NCI-H2171 (cell line): ENCODE measurements at places on chromosomes 1 and 21.
A peak's percentile ranks its signal among the peaks of the same experiment; 100 is the strongest.

GRCh38 chr21:33230545-33231324 is 997 bp downstream of the IFNAR2 start:
- peak; percentile 45 for DNase-seq

DNA sequence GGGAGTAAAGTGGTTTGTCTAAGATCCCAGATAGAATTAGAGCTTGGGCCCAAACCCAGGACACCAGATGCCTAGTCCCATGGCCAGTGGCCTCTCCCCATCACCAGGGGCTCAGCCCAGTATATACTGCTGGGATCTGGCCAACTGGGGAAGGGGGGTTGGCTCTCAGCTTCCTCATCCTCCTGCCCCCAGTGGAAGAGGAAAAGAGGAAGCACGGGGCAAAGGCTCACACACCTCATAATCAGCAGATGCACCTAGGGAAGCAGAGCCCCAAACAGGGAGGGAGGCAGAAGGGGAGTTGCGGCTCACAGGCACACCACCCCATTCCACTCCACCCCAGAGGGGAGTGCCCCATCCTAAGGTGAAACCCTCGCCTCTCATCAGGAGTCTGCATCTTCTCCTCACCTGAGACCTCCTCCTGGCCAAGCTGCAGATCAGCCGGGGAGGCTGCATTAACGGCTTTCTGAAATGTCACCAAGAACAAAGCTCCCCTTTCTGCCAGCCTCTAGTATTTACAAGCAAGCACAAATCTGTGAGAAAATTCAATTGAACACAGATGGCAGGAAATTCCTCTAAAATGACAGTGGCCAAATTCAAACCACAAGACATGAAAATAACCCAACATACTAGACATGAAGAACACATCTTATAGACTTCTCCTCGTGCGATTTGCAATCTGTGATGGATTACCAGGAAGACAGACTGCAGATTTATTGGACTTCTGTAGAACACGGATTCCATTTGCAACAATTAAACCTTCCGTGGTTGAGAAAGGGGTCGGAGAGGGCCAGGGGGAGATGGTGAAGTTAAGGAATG is 82.8 kb downstream of the GLIS1 start:
- no peak for DNase-seq

GRCh38 chr1:109498161-109498801 is 4.4 kb downstream of the CYB561D1 start:
- peak; percentile 88 for DNase-seq

DNA sequence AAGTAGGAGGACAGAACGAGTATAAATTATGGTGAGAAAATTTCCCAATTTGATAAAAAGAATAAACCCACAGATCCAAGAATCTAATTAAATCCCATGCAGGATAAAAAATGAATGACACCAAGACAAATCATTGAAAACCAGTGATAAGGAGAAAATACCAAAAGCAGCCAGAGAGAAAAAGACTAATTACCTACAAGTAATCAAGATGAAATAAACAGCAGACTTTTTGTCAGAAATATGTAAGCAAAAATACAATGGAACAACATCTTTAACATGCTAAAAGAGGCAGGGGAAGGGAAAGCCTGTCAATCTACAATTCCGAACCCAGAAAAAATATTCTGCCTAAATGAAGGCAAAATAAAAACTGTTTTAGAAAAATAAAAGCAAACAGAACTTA is 20.7 kb upstream of the CCN1 start:
- no peak for DNase-seq

GRCh38 chr21:44700101-44701022 is 3.4 kb downstream of the KRTAP10-12 start:
- no peak for DNase-seq

DNA sequence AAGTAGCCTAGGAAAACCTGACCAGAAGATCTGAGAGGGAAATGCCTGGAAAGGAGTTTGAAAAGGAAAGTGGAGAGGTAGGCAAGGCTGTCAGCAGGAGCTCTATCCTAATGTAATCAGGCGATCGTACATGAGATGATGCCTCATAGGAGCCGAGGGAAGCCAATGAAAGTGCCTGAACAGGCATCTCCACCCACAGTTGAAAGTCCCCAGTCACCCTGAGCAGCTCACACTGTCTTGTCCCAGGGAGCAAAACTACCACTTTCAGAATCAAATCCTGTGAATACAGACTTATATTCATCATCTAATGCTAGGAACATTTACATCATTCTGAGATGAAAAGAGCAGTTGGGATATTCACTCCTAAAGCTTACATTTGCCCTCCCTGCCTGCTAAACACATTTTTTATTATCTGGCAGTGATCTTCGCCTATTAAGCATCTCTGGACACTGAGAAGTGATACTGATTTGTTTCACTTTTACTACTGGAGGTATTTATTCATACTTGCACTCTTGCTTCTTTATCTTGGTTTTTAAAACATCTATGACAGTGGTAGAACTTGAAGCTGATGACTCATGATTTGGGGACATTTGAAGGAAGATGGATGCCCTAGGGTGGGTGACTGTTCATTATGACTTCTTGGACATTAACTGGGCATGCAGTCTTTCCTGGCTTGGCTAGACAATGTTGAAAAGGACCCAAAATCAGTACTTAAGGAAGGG is 221.6 kb downstream of the SEC16B start:
- DNase-seq, result no peak

DNA sequence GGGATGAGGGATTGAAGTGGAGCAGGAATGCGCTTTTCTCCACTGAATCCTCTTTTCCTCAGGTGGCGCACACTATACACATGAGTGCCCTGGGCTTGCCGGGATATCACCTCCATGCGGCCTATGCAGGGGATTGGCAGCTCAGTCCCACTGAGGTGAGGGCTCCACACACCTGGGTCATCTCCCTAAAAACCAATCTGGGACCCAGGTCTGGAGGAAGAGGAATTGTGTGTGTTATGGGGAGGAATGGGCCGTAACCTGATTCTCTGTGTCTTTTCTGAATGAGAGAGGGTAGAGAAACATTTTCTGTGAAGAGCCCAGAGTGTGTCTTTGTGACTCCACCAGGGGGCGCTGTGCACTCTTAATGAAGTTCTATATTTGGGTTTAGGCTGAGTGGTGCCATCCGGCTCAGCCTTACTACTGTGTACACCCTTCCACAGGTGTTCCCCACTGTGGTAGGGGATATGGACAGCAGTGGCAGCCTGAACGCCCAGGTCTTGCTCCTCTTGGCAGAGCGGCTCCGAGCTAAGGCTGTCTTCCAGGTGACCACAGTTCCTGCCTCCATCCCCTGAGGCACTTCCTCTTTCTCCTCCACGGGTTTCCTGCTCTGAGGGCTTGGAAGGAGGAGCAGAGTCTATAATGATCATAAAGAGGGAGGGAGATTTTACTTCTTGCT is 1.5 kb downstream of the TOMM40L start:
- DNase-seq, result peak; percentile 55

GRCh38 chr1:201933840-201934430 is 12.4 kb downstream of the LMOD1 start:
- no peak for DNase-seq

DNA sequence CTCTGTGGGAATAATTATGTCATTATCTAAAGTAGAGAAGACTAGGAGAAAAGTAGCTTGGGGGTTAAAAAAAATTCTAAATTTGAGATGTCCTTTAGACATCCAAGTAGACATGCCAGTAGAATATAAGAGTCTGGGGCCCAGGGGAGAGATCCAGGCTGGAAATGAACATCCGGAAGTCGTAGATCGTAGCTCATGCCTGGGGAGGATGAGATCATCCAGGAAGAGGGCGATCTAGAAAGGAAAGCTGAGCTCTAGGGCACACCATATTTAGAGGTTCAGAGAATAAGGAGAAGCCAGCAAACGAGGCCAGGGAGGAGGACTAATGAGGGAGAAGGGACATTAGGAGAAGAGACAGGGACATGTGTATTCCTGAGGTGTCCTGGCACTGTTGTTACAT is 12.2 kb downstream of the NGF start:
- no peak for DNase-seq

DNA sequence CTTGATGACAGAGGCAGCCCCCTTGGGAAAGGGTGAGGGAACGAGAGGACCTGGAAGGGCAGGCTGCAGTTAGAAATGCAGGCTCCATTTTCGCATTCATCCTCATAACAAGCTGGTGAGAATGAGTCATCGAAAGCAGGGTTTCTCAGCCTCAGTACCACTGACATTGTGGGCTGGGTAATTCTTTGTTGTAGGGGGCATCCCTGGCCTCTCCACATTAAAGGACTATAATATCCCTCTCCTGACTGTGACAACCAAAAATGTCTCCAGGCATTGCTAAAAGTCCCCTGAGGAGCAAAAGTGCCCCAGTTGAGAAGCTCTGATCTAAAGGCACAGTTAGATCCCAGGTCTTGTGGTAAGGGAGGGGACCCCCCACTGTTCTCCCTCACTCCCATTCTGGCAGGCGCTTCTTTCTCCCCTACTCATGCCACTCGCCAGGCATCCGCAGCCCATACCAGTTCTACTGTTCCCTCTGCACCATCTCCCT is 20.4 kb downstream of the KCNN3 start:
- DNase-seq, result no peak

DNA sequence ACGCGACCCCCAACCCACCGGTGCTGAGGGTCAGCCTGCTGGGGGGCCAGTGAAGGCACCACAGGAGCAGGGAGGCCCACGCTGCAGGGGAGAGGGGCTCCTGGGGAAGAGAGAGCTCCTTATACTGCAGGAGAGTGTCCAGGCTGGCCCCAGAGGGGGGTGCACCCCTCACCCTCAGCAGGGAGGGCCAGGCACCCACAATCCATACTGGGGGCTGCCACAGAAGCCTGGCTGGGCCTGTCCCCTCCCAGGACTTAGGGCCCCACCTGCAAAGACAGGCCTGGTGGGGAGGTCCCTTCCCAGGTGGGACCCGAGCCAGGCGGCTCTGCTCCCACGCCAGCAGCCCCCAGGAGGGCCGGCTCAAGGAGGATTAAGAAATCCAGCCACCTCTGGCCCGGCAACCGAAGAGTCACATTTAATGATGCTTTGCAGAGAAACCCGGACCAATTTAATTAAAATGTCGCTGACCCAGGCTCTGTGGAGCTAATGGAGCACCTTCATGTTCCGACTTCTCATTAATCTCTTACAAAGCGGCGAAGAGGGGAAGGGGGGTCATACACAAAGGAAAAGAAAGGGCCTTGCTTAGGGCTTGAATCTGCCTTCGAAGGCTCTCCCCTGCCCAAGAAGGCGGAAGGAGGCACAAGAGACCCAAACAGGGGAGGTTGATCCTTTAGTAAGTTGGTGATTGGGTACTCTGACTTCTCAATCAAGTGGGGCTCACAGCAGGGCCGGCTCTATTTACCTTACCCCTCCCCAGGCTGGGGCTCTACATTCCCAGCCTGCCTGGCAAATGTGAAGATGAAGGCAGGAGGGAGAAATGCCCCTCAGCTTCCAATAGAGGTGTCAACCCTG is 25.0 kb downstream of the WNT9A start:
- DNase-seq, result no peak

- DNase-seq, result no peak
These were observed 126.2 kb downstream of the LACTBL1 start for GRCh38 chr1:22846458-22846857.

GRCh38 chr1:54352755-54353154 is 53.4 kb downstream of the SSBP3 start:
- no peak for DNase-seq

DNA sequence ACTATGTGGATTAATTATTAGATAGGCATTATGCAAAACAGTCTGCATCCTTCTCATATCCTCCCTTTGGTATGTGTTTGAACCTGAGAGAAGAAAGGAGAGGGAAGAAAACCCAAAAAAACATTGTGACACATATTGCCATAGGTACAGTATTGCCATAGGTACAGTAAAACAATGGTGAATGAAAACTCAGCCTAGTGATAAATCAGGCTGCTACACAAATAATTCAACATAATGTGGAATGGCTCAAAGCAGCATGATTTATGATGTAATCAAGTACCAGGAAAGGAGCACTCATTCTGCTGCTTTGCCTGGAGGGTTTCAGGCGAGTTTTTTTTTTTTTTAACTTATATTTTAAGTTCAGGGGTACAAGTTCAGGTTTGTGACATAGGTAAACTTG is 213.9 kb upstream of the LYPLAL1 start:
- DNase-seq, result no peak

GRCh38 chr1:225565847-225566246 is 87.1 kb downstream of the ENAH start:
- DNase-seq, result no peak

DNA sequence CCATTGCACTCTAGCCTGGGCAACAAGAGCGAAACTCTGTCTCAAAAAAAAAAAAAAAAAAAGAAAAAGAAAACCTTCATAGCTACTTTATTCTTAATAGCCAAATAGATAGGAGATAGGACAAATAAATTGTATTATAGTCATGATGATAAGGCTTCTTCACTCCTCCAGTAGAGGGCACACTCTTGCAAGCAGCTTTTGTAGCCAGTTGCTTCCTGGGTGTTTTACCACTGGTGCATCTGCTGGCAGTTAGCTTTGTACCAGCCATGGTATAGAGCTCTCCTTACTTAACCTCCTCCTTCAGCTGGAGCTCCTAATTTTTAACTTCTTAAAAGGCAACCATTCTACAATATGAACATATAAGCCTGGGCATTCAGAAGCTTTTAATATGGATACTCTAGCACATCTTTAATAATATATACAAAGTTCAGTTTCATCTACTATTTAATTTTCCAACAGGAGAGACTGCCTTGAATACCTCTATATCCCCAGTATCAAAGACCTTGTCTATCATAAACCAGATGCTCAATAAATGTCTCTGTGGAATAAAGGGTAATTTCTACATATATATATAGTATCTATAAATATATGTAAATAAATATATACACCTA is 35.8 kb downstream of the EVI5 start:
- DNase-seq, result peak; percentile 7

DNA sequence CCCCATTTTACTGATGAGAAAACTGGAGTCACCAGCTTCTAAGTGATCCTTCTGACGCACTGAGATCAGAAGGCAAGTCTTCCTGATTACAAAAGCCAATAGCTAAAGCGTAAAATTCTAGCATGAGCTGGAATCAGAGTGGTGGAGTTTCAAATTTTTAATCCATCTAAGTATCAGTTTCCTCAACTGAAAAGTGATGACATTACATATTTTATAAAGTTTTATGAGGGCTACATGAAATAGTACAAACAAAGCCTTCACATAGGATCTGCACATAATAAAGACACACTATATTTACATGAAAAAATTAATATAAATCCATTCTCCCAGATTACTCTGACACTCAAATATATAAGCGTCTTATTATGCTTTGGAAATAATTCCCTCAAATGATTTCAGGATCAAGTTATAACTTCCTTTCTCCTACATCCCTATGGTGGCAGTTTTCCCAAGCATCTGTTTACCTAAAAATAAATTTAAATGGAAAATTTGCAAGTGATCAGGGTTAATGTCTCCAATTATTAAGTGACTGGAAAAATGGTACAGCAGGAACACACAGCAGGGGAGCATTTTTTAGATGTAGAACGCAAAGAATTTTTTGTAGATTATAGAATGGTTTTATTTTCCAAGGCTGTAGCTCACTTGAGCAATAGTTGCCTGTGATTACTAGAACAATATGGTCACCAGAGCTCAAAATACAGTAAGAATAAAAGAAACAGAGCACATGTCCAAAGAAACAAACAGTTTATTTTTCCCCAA is 490.4 kb upstream of the C1orf87 start:
- DNase-seq, result no peak

- DNase-seq, result no peak
These were observed 17.3 kb downstream of the SMAP2 start for GRCh38 chr1:40390857-40391256.
